ENCODE measurements at places on chromosomes 5 and 9.

GRCh38 chr5:156798201-156798600 lies 51.9 kb upstream of the PPP1R2B start:
- DNase-seq, result no peak

GRCh38 chr5:154861946-154862345 lies 3.5 kb downstream of the CNOT8 start:
- no peak for DNase-seq

DNA sequence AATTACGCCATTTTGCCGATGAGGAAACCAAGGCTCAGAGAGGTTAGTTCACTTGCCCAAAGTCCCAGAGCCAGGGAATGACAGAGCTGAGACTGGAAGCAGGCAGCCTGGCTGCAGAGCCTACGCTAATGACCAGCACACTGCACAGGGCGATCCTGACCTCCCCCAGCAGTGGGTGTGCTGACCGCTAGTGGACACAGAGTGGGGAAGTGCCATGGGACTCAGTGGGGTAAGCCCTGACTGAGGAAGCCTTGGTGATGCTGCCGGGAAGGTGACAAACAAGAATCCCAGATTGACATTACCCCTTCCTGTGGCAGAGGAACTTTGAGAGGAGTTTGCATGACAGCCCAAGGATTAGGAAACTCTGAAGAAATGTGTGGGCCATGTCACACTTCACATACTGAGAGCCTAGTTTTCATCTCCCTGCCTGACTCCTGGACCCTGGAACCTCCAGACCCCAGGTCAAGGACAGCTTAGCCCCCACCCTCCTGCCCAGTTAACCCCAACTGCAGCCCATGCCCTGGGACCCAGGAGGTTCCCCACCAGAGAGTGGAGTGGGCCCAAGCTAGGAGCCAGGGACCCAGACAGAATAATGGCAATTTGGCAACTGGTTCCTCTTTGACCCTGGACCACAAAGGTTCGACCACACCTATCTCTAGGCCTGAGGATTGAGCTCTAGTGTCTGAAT lies 19.7 kb upstream of the CSF1R start:
- DNase-seq, result no peak

DNA sequence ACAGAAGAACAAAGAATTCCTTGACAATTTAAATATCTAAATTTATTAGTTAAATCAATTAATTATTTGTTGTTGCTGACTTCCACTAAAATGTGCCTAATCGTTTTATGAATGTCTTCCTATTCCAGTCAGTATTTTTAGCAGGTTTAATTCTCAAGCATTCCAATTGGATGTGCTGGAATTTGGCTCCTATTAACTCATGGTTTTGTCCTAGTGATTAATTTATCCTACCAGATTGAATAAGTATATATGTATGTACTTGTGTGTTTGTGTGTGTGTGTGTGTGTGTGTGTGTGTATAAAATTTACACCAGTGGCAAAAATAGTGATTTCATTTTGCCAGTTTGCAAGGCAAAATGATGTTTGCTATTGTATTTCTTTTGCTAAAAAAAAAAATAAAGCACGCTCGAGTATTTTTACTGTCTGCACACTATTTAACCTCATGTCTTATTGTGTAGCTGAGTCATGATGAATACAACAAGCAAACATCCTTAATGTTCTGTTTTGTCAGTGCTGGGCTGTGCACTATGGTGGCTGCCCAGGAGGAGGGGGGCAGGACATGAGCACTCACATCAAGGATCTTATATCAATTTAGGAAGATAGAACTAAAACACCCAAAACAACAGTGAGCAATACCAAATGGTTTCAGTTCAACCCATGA lies 375.5 kb downstream of the PDE4D start:
- DNase-seq, result no peak

GRCh38 chr9:112332674-112332976 lies 794 bp downstream of the PTBP3 start:
- no peak for DNase-seq

DNA sequence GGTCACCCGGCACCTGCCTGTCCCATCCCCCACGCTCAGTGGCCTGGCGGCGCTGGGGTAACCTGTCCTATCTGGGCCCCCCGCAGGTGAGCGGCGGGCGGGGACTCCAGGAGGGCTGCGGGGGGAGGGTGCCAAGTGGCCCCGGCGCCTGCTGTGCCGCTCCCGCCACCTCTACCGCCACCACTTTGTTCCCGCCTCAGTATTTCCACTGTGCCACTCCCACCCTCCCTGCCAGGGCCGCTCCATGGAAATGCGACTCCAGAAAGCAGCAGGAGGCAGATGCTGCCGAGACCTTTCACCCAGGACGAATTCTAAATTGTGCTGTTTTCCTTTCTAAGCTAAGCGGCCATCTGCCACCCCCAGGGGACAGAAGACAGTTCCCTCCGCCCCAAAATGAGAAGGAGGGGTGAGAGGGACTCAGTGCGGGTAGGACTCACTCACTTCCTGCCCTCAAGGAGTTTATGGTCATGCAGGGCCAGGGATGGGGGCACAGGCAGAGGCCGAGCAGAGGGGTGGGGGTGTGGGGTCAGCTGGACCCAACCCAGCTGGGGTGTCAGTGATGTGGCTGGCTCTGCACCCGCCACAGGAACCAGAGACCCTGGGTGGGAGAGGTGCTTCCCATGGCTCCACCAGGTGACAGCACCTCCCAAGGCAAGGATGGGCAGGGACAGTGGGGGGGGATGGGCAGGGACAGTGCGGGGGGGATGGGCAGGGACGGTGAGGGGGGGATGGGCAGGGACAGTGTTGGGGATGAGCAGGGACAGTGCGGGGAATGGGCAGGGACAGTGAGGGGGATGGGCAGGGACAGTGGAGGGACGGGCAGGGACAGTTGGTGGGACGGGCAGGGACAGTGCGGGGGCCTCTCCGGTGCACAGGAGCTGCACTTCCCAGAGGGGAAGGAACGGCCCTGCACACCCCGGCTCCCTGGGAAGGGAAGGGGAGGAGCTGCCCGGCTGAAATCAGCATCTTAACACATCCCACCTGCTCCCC lies 17.8 kb downstream of the NOTCH1 start:
- no peak for DNase-seq

Measured in stimulated activated CD8-positive, alpha-beta memory T cell treated with anti-CD3 and anti-CD28 coated beads, Interleukin-4, amount 100 ng/mL, for 1 hour (primary cell).